ENCODE measurements at places on chromosomes 12 and 14.

DNA sequence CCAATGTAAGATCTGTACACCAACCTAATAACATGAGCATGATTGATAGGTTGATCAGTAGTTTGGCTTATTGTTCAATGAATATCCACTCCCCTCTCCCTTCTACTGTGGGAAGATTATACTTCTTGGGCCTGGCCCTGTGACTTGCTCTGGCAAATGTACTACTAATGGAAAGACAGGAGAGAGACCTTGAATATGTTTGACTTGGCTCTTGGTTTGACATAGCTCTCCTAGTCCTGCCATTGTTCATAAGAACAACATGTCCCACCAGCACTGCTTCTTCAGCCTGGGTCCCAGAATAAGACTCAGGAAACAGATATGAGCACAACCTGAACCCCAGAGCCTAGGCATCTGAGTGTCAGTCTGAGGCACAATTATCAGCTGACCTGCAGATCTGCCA lies 112.8 kb upstream of the RESF1 start:
- no peak for DNase-seq

- no peak for DNase-seq
These were observed 569.7 kb downstream of the ALG10 start for GRCh38 chr12:34591966-34592365.

DNA sequence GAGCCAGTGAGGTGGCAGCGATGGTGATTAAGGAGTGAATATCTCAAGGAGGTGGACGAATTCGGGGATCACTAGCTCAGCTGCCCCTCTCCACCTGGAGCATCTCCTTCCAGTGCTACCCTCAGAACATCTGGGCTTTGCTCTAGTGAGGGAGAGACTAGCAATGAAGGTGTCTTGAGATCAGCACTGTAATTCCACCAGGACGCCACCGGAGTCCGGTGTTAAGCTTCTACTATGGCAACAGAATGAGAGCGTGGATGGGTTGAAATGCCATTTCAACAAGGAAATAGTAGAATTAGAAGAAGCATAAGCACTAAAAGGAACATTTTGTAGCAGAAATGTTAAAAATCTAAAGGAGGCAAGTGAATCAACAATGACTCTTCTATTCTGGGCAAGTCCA lies 61.1 kb downstream of the NTF3 start:
- no peak for DNase-seq

DNA sequence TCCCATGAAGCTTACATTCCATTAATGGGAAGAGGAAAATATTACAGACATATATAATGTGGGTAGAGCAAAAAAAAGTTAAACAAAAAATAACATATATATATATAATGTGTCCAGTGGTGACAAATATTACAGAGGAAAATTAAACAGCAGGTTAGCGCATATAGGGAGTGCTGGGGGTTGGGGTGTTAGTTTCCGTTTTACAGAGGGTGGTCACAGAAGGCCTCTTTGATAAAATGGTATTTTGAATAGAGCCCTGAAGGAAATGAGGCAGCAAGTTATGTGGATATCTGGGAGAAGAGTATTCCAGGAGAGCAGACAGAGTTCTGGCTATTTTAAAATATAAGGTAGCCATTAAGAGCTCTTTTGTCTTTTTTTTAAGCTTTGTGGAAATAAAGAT lies 73.2 kb downstream of the DCAF5 start:
- DNase-seq = no peak

DNA sequence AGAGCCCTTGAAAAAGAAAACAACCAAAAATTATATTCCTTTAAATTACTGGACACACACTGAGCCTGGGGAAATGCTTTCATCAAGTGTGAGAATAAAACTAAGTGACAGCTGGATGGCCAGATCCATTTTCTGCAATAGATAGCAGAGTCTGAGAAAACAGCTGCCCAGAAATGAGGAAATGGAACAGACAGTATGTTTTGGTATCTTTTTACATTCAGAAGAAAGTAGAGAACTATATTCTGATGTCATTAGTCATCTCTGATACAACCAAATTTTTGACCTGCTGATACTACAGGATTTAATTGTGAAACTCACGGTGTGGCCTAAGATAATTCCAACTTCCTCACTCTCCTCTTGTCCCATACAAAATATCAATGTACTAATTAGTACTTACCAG lies 78.2 kb downstream of the HMGA2 start:
- peak; percentile 58 for DNase-seq

GRCh38 chr14:92860049-92860840 lies 62.7 kb upstream of the CHGA start:
- no peak for DNase-seq

DNA sequence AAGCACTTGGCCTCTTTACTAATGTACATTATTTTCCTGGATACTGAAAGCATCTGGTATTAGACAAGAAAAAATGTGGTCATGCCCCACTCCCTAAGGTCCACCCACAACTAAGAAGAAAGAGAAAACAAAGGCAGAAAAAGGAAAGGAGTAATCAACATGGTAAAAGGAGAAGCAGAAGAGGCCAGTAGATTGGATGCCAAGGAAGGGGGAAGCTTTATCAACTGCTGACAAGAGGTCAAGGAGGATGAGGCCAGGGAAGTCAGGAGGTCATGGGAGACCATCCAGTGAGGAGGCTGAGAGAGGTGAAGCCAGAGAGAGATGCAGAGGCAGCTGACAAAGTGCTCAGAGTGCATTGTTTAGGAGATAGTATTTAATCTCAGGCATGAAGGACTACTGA lies 383.5 kb downstream of the ZFP36L1 start:
- DNase-seq = peak; percentile 29

GRCh38 chr14:100292776-100293461 lies 13.3 kb downstream of the SLC25A29 start:
- DNase-seq = no peak

DNA sequence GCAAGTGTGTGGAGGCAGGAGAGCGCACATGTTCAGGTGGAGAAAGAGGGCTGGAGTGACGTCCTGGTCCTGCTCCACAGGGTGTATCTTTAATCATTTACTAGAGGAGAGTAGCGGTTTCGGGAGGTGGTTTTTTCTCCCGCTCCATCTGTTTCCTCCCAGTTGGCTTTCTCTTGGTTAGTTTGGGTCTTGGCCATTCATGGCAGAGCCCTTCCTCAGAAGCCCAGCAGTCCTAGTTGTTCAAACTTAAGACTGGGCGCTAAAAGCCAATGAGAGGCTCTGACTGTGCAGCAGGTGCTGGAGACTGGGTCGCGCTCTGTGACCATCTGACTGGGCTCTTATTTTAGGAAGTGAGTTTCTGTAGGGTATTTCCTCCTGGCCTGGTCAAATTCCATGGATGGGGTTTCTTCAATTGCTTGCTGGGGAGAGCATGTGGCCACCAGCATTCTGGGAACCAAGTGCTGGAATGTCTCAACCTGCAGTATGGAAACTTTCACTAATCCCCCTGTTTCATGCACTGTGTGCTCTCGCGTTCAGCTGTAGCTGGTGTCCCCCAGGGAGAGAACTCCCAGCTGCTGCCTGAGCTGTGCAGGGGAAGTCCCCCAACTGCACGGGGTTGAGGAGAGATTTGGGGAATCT lies 27.4 kb upstream of the TSPAN9 start:
- no peak for DNase-seq

- DNase-seq = no peak
These were observed 100.7 kb downstream of the DUSP6 start for GRCh38 chr12:89251342-89252271.

GRCh38 chr14:71566276-71566675 lies 366.0 kb upstream of the RGS6 start:
- DNase-seq = no peak

DNA sequence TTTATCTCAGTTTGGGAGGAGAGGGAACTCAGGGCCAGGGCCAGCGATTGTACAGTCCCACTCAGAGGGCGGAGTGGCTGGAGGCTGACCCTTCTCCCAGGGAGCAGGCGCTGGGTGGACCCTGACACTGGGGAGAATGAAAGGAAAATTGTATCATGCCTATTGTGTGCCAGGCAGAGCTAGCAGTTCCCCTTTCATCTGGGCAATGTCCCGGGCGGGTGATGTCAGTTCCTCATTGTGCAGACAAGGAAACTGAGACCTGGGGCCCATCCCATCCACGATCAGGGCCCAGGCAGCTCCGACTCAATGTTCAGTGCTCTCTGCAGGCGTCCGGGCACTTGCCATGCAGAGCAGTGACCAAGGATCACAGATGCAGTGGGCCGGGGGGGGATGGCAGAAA lies 101.9 kb upstream of the RTL1 start:
- DNase-seq = no peak

GRCh38 chr14:94056579-94057308 lies 24.3 kb downstream of the DDX24 start:
- DNase-seq = peak; percentile 29

- no peak for DNase-seq
These were observed 122.5 kb downstream of the WIF1 start for GRCh38 chr12:64998371-64999147.

Data from RPMI7951 (cell line).